ENCODE measurements at places on chromosomes 11 and 22.

DNA sequence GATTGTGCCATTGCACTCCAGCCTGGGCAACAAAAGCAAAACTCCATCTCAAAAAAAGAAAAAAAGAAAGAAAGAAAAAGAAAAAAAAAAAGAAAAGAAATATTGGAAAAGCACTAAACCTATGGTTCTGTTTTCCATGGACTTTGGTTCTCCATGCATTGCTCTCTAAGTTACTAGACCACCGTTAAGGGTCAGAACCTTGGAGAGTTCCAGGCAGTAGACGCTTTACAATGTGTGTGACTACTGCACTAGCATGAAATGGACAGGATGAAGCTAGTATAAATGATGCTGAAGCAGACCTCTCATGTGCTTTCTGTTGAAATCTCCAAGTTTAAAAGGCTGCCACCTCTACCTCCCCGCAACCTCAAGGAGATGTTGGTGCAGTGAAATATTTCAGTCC is 63.5 kb downstream of the SIK2 start:
- peak; percentile 37 for DNase-seq

- DNase-seq: peak; percentile 92
Observed at GRCh38 chr11:122649116-122649515, 6.4 kb upstream of the UBASH3B start.

GRCh38 chr11:68043029-68043348 is 4.2 kb downstream of the TCIRG1 start:
- DNase-seq: no peak

DNA sequence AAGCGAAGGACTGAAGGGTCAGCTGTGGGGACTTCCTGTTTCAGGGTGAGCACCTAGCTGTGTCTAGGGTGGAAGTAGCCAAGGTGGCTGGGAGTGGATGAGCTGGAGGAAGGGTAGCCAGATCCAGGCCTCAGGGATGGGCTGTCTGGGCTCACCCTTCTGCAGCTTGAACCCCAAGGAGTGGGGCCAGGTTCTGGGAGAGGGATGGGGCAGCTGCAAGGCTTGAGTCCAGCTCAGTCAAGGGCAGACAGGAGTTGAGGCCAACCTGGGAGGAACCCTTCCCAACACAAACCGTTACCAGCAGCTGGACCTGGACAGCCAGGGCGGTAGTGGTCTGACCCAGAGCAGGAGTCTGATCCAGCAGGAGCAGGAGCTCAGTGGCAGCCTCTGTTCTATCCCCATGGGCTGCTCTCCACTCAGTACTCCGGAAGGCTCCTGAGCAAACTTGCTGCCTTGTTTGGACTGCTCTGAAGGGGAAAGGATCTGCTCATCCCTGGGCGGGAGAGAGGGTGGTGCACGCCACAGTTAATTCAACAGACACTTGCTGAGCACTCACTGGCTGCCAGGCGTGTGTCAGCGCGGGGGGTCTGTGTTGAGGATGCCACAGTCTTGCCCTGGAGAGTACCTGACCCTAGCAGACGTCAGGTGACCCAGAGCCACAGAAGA is 53.8 kb upstream of the THY1 start:
- DNase-seq: no peak

GRCh38 chr11:106917973-106918372 is 100.3 kb downstream of the GUCY1A2 start:
- DNase-seq: no peak

- peak; percentile 13 for DNase-seq
Observed at GRCh38 chr11:113549611-113550578, 74.7 kb upstream of the DRD2 start.

GRCh38 chr11:1998290-1998689 is 648 bp upstream of the H19 start:
- DNase-seq: no peak

DNA sequence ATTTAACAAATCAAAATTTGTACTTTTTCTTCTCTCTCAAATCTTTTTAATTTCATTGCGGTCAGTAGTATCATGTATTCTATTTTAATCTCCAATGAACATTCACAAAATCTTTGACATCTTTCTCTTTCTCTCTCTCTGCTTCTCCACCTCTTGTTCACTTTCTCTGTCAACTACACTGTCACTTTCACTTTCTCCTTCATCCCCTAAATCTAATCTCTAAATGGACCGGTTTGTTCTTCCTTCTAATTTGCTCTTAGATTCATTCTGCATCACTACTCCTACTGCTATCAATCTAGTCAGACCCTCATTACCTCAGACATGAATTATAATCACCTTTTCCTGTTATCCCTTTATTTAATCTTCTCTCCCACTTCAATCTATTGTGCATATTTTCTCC is 18.6 kb downstream of the CCDC73 start:
- no peak for DNase-seq

DNA sequence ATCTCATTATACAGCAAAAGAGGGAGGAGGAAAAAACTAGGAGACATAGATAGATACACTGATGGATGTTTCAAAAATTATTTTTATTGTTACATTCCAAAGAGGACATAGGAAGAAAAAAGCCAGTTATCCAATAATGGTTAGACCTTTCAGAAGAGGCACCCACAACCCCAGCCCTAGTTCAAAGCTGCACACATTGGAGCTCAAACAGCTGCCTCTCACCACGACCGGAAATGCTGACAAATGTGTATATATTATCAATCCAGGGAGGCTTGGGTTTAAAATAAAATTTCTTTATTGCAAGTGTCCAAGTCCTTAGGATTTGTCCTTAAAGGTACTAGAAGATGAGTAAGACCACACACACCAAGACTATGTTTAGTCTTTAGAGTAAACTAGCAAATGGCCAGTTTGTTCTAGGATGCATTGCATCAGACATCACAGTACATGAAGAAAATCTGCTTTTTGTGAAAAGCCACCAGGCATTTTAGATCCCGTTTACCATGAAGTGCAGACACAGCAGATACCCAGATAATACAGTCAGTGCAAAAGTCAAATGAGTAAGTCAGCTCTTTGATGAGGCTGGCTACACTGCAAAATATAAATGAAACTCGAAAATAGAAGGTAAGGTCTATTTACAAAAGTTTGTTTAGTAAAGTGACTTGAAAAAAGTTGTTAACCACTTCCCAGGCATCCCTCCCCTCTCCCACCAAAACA is 4.6 kb upstream of the ASCL3 start:
- DNase-seq: no peak

- no peak for DNase-seq
Observed at GRCh38 chr22:37266581-37267134, 15.7 kb upstream of the CYTH4 start.

DNA sequence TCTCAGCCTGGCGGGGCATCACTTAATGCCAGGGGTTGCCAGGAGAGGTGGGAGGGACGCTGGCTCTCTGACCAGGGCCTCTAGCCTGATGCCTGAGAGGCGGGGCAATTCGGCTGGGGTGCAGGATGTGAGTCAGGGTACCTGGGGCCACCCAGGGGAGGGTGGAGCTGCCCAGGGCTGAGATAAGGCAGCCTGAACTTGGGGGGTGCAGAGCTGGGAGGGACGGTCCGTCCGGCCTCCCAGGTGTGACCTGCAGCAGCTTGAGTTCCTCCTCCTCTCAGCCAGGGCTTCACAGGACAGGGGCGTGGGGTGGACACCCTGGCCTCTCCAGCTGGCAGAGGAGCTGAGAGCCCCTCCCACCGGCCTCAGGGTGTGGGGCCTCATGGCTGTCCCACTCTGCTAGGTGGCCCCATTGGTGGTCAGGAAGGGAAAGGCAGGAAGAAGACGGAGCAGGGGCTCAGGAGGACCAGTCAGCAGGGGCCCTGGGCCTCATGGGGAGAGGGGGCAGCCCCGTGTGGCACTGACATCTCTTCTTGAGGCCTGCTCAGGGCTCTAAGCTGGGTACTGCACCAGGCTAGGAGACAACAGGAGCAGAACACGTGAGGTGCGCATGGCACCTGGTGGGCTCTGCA is 942 bp upstream of the RPS6KA4 start:
- DNase-seq: no peak

DNA sequence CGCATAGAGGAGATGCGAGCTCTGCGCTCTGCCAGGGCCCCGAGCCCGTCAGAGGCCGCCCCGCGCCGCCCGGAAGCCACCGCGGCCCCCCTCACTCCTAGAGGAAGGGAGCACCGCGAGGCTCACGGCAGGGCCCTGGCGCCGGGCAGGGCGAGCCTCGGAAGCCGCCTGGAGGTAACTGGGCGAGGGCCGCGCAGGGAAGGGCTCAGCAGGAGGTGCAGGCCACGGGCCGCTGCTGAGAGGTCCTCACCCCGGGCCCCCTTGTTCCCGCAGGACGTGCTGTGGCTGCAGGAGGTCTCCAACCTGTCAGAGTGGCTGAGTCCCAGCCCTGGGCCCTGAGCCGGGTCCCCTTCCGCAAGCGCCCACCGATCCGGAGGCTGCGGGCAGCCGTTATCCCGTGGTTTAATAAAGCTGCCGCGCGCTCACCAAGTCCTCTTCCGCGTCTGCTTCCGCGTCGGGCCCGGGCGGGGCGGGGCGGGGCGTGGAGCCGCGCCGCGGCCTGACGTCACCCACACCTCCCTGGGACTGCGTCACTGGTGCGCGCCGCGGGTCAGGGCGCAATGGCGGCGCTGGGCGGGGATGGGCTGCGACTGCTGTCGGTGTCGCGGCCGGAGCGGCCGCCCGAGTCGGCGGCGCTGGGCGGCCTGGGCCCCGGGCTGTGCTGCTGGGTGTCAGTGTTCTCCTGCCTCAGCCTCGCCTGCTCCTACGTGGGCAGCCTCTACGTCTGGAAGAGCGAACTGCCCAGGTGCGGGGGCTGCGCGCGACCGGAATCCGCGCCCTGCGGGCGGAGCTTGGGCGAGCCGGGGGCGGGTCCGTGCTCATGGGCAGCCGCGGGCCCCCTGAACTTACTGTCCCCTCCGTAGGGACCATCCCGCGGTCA is at the start of gene RCE1:
Gene RCE1, plus strand, starts transcription at position 546 of the 880 bp plus-strand sequence. Its CDS starts 15 bp downstream, at position 561.
- peak; percentile 87 for DNase-seq

DNA sequence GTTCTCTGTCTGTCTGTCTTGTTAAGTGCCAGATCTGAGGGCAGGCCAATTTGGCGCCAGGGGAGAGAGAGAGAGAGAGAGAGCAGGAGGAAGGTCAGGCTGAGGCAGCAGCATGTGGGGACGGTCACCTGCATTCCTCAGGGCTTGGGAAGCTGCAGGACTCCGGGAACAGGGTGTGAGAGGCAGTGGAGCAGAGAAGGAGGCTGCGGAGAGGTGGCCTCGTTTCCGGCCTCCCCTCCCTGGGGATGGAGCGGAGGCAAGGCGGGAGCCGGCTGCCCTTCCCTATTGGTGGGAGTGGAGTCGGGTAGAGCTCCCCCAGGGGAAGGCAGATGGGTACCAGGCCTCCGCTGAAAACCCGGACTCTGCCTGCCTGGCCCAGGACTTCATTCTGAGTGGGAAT is 9.7 kb downstream of the CLMP start:
- no peak for DNase-seq

DNA sequence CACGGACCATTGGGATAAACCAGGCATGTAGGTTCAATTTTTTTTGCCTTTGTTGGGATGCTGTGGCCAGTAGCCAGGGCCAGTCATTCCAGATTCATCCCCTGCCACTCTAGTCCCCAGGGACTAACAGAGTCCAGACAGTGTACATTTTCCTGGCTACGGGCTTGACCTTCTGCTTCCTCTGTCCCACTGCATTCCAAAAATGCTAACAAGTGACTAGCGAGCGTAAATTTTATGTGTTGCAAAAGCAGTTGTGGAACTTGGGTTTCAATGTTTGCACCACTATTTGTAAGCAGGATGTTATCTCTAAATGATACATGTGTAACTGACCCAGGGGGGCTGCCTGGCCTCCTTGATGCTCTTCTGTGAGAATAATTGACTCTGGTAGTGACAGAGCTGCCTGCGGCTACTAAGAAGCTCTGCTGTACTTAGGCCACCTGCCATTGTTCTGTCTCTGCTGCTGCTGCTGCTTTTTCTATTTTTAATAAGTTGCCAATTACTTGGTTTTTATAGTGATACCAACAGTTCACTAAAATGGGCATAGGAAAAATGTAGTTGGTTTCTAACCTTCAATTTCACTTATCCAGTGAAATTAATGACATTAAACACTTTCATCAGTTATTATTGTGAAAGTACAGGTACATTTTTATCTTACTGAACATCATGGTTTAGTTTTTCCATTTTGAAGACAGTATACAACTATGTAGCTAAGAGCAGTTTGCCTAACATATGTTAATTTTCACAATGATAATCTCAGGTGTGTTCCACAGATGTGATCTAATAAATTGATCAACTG is 26.8 kb downstream of the TNRC6B start:
- peak; percentile 99 for DNase-seq

GRCh38 chr11:64876835-64877341 is 1.5 kb downstream of the EHD1 start:
- peak; percentile 88 for DNase-seq

DNA sequence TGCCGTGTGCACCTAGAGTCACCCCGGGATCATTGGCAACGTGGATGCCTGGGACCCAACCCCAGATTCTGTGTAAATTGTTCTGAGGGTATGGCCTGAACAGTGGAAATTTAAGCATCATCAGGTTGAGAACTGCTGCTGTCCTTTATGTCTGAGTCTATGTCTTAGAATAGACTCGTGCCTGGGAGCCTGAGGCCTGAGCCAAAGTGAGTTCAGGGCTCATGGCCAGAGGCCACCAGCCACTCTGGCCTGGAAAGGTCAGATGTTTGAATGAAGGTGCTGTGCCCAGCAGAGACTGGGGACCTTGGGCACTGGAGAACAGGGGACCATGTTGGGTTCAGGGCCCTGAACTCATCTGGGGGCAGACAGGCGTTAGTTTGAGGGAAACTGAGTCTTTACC is 91.1 kb downstream of the MYO18B start:
- DNase-seq: no peak

DNA sequence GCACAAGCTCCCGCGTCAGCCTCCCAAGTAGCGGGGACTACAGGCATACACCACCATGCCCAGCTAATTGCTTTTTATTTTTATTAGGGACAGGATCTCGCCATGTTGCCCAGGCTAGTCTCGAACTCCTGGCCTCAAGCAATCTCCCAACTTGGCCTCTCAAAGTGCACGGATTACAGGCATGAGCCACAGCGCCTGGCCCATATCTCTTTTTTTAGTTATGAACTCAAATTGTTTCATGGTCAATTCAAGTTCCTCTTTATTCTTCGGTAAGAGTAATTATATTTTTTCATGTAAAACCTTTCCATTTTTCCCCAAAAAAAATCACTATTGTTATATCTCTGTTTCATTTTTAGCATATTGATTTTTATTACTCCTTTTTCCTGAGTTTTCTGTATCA is 25.5 kb downstream of the FCHSD2 start:
- no peak for DNase-seq

Measured in AG10803 (cell line).